ENCODE measurements at places on chromosomes 13 and 19.

DNA sequence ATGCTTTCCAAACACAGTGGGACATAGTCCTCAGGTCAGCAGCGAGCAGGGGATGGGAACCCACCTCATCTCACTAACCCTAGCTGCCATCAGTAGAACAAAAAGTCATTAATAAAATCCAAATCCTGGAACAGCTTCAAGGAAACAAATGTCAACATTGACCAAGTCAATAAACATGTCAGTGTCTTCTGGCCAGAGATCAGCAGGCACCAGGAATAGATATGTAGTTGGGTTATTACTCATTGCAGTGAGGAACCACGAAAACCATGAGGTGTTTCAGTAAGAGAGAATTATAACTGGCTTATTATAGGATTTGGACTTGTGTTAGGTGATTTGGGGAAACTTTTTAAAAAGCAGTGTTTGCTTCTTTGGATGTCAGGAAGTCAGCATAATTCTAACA lies 17.1 kb upstream of the CD33 start:
- no peak for ATAC-seq

DNA sequence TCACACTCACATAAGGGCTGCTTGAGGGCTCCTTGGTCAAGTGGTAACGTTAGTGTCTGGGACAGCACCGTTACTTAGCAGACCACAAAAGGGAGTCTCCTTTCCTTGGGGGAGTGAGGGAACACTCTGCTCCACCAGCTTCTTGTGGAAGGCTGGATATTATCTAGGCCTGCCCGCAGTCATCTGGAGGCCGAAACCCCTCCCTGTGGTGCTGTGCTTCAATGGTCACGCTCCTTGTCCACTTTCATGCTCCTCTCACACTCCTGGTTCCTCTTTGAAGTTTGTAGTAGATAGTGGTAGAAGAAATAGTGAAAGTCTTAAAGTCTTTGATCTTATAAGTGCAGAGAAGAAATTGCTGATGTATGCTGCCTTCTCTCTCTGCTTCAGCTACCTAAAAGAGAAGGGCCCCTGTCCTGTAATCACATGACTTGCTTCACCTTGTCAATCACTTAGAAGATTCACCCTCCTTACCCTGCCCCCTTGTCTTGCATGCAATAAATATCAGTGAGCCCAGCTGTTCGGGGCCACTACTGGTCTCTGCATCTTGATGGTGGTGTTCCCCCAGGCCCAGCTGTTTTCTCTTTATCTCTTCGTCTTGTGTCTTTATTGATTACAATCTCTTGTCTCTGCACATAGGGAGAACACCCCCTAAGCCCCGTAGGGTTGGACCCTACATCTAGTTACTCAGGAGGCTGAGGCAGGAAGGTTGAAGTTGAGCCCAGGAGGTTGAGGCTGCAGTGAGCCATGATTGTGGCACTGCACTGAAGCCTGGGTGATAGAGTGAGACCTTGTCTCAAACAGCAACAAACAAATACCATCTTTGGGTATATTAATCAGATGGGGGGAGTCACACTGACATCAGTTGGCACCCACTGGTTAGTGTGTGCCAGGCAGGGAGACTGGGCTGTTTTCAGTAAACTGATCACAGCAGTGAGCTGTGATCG lies 11.6 kb upstream of the MZF1 start:
- no peak for ATAC-seq

DNA sequence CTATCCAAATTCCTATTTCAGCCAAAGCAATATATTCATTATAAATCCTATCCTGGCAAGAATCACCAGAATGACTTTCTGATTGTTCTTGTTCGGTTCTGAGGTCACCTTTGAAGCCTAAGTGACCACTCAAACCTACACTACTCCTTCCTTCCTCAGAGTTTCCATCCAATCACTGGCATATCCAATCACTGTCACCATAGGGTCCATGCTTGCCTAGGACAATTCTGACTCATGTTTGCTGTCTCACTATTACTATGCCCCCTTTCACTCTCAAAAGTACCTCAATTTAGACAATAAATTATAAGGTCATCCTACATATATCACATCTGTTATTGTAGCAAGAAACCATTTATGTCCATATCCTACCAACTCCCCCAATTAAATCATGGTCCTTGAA lies 58.9 kb downstream of the UBL3 start:
- no peak for ATAC-seq

GRCh38 chr13:35514061-35514477 lies 37.6 kb upstream of the MAB21L1 start:
- ATAC-seq, result no peak

GRCh38 chr13:98506322-98506721 lies 70.6 kb downstream of the STK24 start:
- ATAC-seq, result no peak

DNA sequence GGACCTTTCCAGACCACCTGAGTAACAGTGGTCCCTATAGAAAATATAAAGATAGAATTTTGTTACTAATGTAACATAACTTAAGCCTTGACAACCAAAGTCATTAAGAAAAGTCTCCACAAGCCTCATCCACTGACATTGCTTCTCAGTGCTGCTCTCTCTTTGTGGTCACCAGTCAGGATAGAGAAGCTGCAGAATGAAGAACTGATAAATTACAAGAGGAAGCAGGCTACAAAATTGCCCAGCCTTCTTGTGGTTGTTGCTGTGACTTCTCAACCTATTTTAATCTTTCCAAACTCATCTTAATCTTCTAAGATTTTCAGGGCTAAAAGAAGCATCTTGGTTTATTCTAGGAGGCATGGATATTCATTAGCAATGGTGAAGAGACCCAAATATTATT lies 343.8 kb downstream of the MZT1 start:
- no peak for ATAC-seq

DNA sequence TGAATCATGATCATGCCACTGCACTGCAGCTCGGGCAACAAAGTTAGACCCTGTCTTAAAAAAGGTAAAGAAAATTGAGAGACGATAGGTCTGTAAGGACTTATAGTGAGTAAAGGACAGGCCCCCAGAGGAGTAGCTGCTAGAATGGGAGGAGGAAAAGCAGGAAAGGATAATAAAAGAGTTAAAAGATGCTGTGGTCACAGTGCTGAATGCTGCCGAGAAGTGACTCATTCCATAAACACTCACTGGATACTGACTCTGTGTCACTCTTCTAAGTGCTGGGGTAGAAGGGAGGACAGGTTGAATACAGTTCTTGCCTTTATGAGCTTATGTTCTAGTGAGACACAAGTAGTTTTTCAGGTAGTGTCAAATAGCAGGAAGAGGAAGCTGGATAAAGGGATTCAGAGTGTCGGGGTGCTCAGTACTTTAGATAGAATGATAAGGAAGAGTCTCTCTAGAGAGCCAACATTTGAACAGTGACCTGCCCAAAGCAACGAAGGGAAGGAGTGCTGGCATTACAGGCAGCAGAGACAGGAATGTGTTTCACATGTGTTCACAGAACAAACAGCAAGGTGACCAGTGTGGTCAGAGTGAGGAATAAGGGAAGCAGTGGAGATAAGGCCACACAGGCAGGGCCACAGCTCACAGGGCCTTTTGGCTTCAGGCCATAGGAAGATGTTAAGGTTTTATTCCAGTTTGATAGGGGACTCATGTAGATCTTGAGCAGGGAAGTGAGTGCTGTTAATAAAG lies 1240.5 kb downstream of the UQCRFS1 start:
- peak; percentile 82 for ATAC-seq

- ATAC-seq, result no peak
Measured at GRCh38 chr19:4673216-4673615, 3.1 kb upstream of the MYDGF start.

DNA sequence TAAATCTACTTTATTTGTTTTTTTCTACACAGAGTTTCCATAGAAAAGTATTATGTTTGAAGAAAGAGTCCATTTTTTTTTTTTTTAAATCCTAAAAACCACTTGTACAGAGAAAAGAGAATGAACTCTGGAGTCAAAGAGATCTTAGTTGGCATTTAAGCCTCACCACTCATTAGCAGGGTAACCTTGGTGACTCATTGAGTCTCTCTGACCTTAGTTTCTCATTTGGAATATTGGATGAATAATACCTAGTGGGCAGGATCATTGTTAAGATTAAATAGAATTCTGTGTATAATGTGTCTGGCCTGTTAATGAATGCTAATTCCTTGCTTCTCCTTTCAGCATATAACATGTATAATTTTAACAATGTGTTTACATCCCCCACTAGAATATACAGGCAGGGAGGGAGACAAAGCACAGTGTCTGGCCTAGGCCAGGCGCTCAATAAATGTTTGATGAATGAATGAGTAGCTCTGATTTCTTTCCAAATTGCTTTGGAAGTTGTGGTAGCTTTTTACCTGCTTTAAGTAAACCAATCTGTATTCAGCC lies 48.7 kb upstream of the MYCBP2 start:
- ATAC-seq, result no peak

DNA sequence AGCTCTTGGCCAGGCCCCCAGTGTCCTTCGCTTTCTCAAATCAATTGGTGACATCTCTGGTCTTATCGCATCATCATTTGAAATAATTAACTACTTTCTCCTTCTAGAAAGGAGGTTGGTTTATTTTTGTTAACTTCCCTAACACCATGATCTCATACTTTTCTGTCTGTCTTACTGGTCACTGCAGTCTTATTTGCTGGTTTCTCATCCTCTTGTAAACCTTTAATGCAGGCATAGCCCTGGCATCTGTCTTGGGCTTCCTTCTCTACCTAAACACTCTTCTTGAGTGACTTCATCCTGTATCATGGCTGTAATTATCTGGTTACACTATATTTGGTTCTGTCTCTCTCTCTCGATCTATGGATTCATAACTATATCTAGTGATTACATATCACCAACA lies 152.8 kb downstream of the CYSLTR2 start:
- ATAC-seq, result no peak

DNA sequence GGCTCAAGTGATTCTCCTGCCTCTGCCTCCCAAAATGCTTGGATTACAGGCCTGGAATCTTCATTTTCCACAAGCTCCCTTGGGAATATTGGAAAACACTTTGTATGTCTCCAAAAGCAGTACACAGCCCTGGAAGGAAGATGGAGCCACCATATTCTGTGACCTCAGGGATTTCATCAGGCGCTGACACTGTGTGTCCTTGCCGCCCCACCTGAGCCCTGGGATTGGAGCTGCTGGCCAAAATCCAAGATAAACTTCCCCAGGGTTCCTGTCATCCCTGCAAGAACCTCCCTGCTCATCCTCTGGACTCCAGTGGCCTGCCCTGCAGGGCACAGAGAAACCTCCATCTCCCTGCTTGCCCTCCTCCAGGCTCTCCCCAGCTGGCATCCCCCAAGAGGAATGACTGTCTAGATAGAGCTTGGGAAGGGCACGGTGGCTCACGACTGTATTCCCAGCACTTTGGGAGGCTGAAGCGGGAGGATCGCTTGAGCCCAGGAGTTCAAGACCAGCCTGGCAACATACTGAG lies 1.3 kb upstream of the GNG7 start:
- ATAC-seq, result no peak

- ATAC-seq, result peak; percentile 87
Measured at GRCh38 chr19:56333506-56333905, 18.9 kb upstream of the ZSCAN5A start.

GRCh38 chr13:52359534-52359933 lies 46.4 kb downstream of the THSD1 start:
- no peak for ATAC-seq

- peak; percentile 98 for ATAC-seq
Measured at GRCh38 chr13:50244713-50245574, 229.7 kb downstream of the KCNRG start.

DNA sequence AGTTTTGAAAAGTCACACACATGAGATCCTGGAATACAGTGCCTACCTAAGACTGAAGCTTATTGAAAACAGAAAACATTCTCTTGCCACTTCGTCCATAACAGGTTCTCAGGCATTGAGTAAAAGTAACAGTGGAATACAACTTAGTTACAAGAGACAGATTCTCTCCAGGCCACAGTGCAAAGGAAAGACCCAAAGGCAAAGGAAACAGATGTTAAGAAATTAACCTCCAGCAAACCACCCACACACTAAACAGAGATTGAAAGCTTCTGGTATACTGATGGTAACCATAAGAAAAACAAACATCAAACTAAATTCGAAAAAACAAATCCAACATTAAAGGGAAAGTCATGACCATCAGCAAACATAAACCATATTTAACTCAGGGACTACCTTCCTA lies 914.7 kb downstream of the SLITRK5 start:
- no peak for ATAC-seq

DNA sequence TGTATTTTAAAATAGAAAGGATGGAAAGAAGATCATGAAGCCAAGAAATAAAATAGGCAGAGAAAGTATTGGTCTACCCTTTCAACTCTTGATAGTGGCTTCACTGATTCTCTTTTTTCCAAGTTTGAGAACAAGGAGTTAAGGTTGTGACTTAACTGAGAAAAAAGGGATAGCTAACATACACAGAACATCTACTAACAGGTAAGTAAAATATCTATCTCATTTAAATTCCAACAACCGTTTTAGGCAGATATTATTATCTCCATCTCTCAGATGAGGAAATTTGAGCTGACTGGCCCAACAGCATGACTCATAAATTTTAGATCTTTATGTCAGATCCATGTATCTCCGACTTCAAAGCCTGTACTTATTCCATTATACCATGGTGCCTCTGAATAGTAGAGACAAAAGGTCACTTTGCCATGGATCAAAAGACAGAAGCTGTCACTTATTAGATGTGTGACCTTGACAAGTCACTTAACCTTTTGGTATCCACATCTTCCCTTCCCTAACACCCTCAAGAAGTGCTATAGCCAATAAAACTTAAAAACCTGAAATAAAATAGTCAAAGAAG lies 152.1 kb downstream of the DACH1 start:
- ATAC-seq, result no peak

- no peak for ATAC-seq
Measured at GRCh38 chr13:25406377-25406776, 34.6 kb downstream of the ATP8A2 start.

GRCh38 chr13:90808838-90809237 lies 538.6 kb upstream of the MIR17HG start:
- ATAC-seq, result no peak

GRCh38 chr19:3479177-3479833 lies 1.0 kb downstream of the SMIM24 start:
- peak; percentile 35 for ATAC-seq

DNA sequence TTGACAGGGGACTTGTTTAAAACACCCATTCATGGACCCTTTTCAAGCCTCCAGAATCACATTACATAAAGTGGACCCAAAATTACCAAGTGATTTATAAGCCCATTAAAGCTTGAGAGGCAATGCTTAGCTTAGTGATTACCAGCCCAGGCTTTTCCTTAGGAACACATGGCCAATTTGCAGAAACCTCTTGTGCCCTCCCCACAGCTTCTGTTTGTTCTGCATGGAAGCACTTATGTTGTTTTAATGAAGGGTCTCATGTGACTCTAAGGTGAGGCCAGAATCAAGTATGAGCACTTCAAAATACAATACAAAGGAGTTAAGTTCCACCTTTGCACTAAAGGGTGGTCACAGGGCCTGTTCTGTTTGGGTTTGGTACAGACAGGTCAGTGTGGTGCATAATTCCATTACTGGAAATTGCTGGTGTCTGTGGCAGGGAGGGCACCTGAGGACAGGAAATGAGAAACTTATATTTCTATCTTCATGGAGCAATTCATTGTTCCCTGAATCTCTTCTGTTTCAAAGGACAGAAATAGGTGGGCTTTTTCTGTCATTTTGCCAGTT lies 15.3 kb downstream of the ZNF486 start:
- ATAC-seq, result no peak

Data from SK-N-SH treated with all-trans-retinoic acid at 6 μM for 48 hours (cell line).